ENCODE measurements at places on chromosomes 5 and 9. TPM values are rescaled to one million over a fixed set of nuclear protein-coding genes. Genes with fewer than 3 reads are reported as not detected.
A peak's percentile ranks its signal among the peaks of the same experiment; 100 is the strongest.

The ALG2 gene
- total RNA-seq: 17.1 TPM

- DNase-seq: no peak
Measured at GRCh38 chr5:29899583-29899982, 1293.9 kb upstream of the CDH6 start.

GRCh38 chr5:109917154-109917546 lies 227.4 kb downstream of the MAN2A1 start:
- no peak for DNase-seq

GRCh38 chr9:130707225-130707976 lies 13.8 kb downstream of the EXOSC2 start:
- DNase-seq: peak; percentile 81

The PTGES gene
- total RNA-seq: 8.9 TPM

DNA sequence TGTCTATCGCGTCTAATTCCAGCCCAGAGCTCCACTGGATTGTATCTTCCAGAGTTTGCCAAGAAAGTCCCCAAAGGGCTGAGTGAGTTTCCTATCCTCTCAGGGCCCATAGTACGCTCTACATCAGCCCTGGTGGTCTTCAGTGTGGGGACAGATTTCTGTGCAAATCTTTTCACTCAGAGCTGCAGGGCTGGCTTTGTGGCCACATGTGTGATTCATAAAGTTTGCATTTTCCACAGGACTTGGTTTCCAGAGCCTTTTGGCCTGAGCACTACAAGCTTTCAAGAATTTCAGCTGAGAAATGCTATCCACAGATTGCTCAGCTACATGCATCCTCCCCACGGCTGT lies 76.7 kb upstream of the CXCL14 start:
- DNase-seq: no peak

DNA sequence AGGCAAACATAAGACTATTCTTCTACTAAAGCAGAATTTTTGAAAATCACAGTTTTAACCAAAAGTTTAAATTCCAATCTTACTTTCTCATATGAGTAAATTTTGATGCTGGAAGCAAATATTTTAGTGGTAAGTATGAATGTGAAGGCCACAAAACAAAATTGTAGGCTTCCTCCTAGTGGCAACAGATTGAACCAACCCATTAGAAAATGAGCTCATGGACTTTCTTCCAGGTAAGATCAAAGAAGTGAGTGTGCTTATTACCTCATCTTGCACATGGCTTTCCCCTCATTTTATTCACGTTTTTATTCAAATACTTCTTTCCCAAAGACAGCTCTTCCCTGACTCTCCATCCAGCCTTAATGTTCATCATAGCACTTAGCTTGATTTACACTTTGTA lies 16.5 kb upstream of the RLN2 start:
- DNase-seq: no peak

Data from ascending aorta (tissue), 2 donors.